ENCODE measurements at places on chromosomes 7 and 10. TPM values are rescaled to one million over a fixed set of nuclear protein-coding genes. Genes with fewer than 3 reads are reported as not detected.

Gene WBP1L
- total RNA-seq, result 21.1 TPM

Gene LBX1
- not detected for total RNA-seq

Gene STAG3
- total RNA-seq, result 0.23 TPM

Gene CHST15
- total RNA-seq, result 7.5 TPM

Gene HDAC9
- 0.25 TPM for total RNA-seq

Gene LYZL2
- not detected for total RNA-seq
